ENCODE measurements at places on chromosomes 12 and 14.

GRCh38 chr12:49231878-49232655, 32.8 kb upstream of the TUBA1C start:
- peaks cover 5% of the 10 kb centered on the region for H3K4me1 ChIP-seq
- DNase-seq, result no peak
- H3K4me3 ChIP-seq, result no peak overlapping the region

- peaks cover 48% of the 10 kb centered on the region for H3K4me1 ChIP-seq
- DNase-seq, result no peak
- no peaks in the 10 kb centered on the region for H3K27me3 ChIP-seq
- peak overlapping the region; percentile 65 for H3K4me3 ChIP-seq
Measured at GRCh38 chr12:27331927-27332324, 710 bp upstream of the BMAL2 start.

DNA sequence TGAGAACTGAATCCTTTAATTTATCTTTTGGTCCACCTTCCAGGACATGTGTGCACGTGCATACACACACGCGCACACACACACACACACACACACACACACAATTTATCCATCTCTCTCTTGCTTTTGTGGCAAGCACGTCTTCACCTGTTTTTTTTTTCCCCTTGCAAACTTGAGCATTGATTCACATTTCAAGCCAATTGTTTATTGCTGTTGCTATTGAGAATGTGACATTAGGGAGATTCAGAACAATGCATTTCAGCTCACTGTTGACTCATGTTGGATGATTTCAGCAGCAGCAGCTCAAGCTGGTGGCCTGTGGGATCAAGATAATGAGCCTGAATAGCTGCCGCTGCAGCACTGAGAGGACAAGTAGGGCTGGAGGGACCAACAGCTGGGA, 128.9 kb downstream of the SNAPC1 start:
- no peak overlapping the region for H3K4me3 ChIP-seq
- H3K27me3 ChIP-seq, result no peaks in the 10 kb centered on the region
- H3K4me1 ChIP-seq, result peaks cover 3% of the 10 kb centered on the region
- no peak for DNase-seq

DNA sequence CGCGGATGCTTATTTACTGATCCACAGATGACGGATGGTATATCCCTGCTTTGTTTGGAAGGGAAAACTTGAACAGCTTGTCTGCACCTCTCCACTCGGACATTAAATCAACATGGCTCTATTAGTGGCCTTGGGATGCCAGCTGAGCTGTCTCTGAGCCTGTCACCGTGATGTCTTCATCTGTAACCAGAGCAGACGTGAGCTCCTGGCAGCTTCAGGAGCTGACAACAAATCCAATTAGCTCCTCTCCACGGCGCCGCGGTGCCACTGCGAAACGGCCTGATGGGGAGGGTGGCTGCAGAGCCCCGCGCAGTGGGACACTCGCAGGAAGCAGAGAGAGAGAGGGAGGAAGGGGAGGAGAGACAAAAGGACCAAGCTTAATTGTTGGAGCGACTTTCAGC, 112.3 kb downstream of the PAPOLA start:
- no peak overlapping the region for H3K4me3 ChIP-seq
- H3K4me1 ChIP-seq, result no peaks in the 10 kb centered on the region
- H3K27ac ChIP-seq, result no peak overlapping the region
- DNase-seq, result no peak
- H3K36me3 ChIP-seq, result no peaks in the 10 kb centered on the region
- H3K27me3 ChIP-seq, result no peaks in the 10 kb centered on the region

GRCh38 chr12:56198836-56199235, 9.6 kb upstream of the SMARCC2 start:
- no peaks in the 10 kb centered on the region for H3K27me3 ChIP-seq
- H3K4me1 ChIP-seq, result no peaks in the 10 kb centered on the region
- no peak overlapping the region for H3K4me3 ChIP-seq
- DNase-seq, result no peak
- no peak overlapping the region for H3K27ac ChIP-seq
- no peaks in the 10 kb centered on the region for H3K36me3 ChIP-seq

- H3K36me3 ChIP-seq, result no peaks in the 10 kb centered on the region
- no peaks in the 10 kb centered on the region for H3K4me1 ChIP-seq
- H3K27ac ChIP-seq, result no peak overlapping the region
- DNase-seq, result no peak
- no peak overlapping the region for H3K4me3 ChIP-seq
Measured at GRCh38 chr12:4833524-4833923, 76.2 kb upstream of the KCNA1 start.

GRCh38 chr12:100698518-100698917, 96.1 kb upstream of the ANO4 start:
- no peaks in the 10 kb centered on the region for H3K27me3 ChIP-seq
- H3K36me3 ChIP-seq, result no peaks in the 10 kb centered on the region
- H3K27ac ChIP-seq, result no peak overlapping the region

- peak; percentile 35 for DNase-seq
- H3K27me3 ChIP-seq, result no peaks in the 10 kb centered on the region
- H3K36me3 ChIP-seq, result no peaks in the 10 kb centered on the region
- peaks cover 14% of the 10 kb centered on the region for H3K4me1 ChIP-seq
- no peak overlapping the region for H3K27ac ChIP-seq
Measured at GRCh38 chr12:75585330-75585729, 73.9 kb upstream of the KRR1 start.

GRCh38 chr12:13390381-13390861, 193.9 kb downstream of the EMP1 start:
- no peaks in the 10 kb centered on the region for H3K36me3 ChIP-seq
- no peak overlapping the region for H3K4me3 ChIP-seq
- H3K4me1 ChIP-seq, result peaks cover 11% of the 10 kb centered on the region
- DNase-seq, result peak; percentile 52

GRCh38 chr12:17134315-17134714, 528.4 kb upstream of the LMO3 start:
- H3K4me3 ChIP-seq, result no peak overlapping the region
- no peaks in the 10 kb centered on the region for H3K36me3 ChIP-seq
- H3K4me1 ChIP-seq, result no peaks in the 10 kb centered on the region
- H3K27me3 ChIP-seq, result no peaks in the 10 kb centered on the region

DNA sequence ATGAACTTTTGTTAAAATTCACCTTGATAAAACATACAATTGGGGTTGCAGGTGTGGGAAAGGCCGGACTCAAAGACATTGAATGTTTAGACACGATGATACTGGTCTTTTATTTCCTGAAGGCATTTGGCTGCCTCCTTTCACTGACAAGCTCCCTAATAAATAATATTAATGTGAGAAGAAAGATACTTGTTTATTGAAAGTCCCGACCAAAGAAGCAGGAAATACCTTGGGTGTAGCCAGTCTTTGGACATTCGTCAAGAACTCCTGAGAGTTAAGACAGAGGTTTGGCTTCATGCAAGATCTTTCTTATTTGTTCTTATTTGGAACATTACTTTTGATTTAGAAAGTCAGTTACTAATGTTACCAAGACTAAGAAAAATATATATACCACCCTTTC, 1133.8 kb upstream of the SEL1L start:
- DNase-seq, result no peak
- H3K4me1 ChIP-seq, result no peaks in the 10 kb centered on the region
- no peaks in the 10 kb centered on the region for H3K36me3 ChIP-seq
- no peak overlapping the region for H3K4me3 ChIP-seq
- no peaks in the 10 kb centered on the region for H3K27me3 ChIP-seq

Data from keratinocyte (primary cell).